ENCODE measurements at places on chromosomes 2 and 18.

- no peak for DNase-seq
Measured at GRCh38 chr2:69667805-69668382, 24.4 kb upstream of the AAK1 start.

GRCh38 chr18:10317864-10318690, 136.4 kb upstream of the APCDD1 start:
- DNase-seq = no peak

GRCh38 chr2:637804-638203, 39.4 kb downstream of the TMEM18 start:
- no peak for DNase-seq

DNA sequence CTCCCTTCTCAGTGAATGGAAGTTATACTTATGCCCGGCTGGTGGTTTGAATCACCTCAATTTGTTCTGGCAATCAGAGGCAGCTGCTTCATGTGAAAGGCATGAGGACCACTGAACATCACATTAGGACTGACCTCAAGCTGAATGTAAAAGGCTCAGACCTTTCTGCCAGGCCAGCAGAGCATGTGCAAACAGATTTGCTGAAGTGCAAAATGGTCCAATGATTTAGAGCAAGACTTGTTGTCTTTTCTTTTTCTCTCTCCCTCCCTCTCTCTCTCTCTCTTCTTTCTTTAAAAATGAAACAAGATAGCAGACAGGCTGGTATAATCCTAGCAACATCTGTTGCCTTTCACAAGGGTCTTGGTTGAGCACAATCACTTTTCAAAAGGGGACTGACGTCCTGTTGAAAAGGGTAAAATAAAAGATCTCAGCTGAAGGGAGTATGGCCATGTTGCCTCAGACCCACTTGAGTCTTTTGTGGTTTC, 13.3 kb upstream of the CDH7 start:
- DNase-seq = no peak

DNA sequence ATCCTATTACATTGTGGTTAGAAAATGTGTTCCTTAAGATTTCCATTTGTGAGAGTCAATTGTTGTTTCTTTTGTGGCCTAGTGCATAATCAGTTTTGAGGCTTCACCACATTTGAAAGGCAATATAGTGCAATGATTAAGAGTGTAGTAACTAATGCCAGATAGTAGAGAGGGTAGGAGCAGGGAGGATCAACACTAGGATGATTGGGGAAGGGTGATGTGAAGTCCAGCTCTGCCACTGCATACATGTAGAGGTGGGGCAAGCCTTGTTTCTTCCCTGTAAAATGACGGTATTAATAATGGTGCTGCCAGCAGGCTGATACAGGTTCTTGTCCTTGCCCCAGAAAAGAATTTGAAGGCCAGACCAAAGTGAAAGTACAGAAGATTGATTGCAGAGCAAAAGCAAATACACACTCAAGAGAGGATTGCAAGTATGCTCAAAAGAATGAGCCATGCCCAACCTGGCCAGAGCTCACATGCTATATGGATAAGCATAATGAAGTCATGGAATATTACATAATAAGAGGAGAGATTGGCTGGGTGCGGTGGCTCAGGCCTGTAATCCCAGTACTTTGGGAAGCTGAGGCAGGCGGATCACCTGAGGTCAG, 8.0 kb downstream of the SP100 start:
- no peak for DNase-seq

DNA sequence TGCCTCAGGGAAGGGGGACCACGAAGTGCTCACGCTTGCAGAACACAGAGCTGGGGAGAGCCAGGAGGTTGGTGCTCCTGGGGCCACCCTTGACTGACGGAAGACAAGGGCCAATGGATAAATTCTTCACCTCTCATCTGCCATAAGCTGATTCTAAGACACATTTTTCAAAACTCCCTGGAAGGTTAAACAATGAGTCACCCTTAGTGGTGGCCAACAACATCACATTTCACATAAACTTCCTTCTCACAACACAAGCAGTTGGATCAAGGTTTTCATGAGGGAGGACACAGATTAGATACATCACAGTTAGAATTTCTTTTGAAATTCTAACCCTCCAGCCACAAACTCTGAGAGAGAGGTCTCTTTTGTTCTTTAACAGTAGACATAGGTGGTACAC, 713.6 kb upstream of the POU3F3 start:
- DNase-seq = no peak

GRCh38 chr18:56374007-56374655, 264.3 kb downstream of the TXNL1 start:
- DNase-seq = no peak

Data from MV-4-11 (cell line).